Memory B cell (primary cell): ENCODE measurements at places on chromosomes 11 and 22.

- no peak for DNase-seq
Observed at GRCh38 chr11:119019996-119020395, 1.4 kb downstream of the TRAPPC4 start.

DNA sequence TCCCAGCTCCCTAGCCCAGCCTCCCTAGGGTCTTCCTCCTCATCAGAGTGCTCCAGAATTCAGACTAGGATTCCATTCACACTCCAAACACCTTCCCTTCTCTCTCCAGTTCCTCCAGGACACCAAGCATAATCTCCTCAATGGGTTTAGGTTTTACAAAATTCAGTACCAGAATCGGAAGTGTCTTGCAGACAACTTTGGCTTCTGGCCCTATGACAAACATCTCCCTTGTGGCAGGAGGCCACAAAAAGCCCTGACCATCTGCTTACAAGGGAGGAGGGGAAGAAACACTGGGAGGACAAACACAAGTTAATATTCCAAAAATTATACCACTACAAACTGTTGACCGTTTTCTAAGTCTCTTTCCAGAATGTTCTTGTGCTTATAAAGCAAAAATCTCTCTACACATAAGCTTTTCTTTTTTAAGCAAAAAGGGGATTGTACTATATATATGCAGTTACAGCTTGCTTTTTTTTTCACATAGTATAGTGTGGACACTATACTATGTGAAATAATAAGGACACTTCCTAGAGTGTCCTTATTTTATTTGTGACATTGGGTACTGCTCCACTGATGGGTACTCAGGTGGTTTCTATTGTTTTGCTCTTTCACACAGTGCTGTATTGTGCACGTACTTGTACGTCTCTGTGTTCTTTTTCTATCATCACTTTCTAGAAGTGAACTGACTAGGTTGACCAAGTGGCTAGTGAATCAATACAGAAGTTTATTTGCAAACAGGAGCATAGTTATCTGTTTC is 78.7 kb downstream of the BDNF start:
- DNase-seq = no peak

DNA sequence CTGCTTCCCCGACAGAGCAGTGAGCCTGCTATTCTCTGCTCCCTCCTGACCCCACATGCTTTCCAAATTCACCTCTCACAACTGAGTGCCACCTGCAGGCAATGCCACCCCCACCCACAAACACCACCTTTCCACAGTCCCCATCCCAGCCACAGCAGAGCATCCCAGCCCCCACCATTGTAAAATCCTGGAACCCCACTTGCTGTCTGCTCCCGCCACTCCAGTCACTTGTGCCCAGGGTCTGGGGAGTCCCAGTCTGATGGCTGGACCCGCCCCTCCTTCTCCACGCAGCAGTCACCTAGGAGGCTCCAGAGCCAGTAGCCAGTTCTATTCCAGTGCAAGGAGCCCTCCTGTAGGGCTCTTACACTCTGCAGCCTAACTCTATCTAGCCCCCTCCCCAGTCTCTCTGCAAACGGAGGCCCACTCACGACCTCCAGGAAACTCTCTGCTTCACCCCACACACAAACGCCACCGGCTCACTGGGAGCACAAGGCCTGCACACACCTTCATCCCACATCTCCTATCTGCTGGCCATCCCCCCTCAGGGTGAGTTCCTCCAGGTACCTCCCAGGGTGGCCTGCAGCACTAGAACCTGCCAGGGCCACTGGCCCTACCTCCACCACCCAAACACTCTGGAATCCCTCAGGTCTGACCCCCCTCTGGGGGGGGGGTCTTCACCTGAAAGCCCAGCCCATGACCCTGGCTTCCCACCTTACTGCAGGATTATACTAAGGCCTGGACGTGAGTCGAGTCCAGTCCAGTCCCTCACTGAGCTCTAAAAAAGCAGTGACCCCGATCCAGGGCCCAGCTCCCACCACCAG is 1.4 kb downstream of the GNB1L start:
- DNase-seq = peak; percentile 8

DNA sequence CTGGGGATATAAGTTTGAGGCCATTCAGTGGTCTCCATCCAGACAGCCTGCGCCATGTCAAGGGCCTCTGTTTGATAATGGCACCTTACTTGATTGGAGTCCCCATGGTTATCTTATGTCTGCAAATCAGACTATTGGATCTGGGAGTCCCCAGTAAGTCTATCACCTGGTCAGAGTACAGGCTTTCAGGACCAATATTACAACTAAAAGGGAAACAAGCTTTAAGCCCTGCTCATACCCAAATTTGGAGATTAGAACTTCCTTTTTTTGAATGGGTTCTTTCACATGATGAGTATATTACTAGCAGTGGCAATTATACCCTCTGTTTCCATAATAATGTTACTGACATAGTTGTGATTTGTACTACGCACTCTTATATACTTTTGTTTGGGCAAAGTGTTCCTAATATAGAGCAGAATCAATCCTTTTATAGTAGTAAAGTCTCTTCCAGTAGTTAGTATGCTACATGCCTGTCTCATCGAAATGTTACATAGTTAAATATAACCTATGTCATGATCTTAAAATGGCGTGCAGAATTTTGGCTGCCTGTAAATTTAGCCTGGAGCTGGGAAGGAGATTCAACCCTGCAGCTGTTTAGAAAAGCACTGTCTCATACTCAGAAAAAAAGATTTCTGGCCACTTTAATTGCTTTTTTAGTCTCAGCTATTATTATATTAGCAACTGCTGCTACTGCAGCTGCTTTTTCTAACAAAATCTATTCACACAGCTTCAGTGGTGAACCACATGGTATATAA is 4.9 kb downstream of the MS4A15 start:
- DNase-seq = no peak

GRCh38 chr11:17519061-17519885 is 24.9 kb downstream of the USH1C start:
- DNase-seq = no peak

- DNase-seq = no peak
Observed at GRCh38 chr22:45262931-45263462, 21.8 kb upstream of the UPK3A start.

GRCh38 chr11:45925550-45925949 is 3.1 kb downstream of the LARGE2 start:
- DNase-seq = no peak

DNA sequence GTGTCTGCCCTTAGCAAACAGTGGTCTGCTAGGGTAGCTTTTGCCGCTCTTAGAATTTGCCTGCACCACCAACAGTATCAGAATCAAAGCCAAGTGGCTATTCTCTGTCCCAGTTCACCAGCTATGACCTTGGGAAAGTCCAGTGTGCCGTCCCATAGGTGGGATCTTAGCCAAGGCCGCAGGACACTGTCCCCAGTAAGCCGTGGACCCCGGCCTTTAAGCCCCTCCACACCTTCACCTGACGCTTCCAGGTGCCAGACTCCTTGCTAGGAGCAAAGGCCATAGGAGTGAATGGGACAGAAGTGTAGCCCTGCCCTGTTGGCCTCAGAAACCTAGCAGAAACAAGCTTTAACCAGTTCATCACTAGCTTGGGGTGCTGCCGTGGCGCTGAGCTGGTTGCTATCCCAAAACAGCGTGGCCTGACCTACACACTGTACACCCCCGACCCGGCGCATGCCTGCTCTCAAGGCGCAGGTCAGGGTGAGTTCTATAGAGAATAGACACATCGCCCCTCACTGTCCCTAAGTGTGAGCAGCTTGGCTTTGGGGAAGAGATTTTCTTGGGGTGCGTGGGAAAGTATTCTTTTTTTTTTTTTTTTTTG is 4.5 kb downstream of the FADD start:
- no peak for DNase-seq

DNA sequence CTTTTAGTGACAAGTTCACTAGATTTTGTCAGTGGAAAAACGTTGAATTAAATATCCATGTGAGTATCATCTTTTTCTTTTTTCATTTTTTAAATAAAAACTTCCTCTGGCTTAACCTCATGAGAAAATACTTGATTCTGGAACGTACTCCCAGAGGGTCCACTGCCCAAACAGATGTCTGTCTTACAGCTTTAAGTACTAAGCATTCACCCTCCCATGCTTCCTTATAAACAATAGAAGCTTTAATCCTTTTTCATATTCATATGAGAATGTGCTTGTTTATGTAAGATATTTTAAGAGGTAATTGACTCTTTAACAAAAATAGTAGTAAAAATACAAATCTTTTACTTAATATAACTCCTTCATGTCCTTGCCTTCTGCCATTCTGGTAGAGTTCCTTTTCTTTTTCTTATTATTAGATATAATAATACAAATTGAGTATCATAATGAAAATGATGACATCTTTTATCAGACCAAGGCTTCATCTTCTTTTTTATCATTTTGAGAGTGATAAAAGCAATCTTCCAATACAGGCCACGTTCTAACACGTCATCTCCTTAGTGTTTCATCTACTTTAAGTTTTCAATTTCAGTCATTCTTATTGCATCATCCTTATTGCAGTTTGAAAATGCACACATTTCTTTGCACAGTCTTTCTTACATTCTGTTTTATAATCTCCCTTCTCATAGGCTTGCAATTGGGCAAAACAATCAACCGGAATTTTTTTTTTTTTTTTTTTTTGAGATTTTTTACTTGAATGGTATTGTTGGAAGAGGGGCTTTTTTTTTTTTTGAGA is 69.5 kb upstream of the MYO18B start:
- no peak for DNase-seq

DNA sequence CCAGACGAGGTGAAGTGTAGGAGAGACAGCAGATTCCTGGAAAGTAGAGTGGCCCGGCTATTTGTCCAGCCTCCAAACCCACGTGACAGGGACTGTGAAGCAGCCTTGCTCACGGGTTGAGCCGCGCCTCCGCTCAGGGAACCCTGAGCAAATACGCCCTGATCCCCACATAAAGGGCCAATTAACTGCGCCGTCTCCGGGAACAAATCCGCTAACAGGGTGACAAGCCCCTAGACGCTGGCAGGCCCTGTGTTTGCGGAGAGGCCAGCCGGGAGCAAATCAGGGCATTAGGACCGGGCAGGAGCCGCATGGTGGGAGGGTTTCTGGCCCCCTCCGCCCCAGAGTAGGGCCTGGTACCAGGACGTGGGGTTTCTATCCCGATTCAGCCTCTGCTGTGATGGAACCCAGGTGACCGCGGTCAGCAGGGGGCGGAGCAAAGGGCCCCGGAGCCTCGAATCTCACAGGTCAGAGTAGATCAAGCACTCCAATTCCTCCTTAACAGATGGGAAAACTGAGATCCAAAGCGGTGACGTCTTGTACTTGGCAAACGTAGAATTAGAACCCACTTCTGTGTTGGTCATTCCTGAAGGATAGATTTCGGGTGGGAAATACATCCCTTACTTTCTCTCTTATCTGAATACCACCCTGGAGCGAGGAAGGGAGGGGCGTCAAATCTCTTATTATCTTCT is 2.0 kb upstream of the ROBO3 start:
- DNase-seq = no peak

DNA sequence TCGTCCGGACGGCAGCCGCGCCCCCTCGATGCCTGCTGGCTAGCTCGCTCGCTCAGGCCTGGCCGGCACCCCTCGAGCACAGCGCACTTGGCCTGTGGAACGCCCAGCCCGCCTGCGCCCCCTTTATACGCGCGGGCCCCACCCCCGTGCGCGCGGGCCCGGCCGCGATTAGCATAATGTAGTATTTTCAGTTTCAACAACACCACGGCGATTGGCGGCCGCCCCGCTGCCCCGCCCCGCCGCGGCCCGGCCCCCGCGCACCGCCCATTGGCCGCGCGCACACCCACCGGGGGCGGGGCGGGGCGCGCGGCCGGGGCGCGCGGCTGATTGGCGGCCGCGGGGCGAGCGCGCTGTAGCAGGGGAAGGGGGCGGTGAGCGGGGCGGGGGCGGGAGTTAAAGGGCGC is at the start of gene CDKN1C:
Gene CDKN1C (minus strand): TSS at position 98 of the 404 bp plus-strand sequence. CDS start 319 bp downstream, outside the sequence.
- DNase-seq = peak; percentile 71

- DNase-seq = no peak
Observed at GRCh38 chr22:23100124-23100801, 29.9 kb downstream of the GNAZ start.

- DNase-seq = no peak
Observed at GRCh38 chr11:130213979-130214281, 54.3 kb downstream of the ST14 start.

GRCh38 chr11:14369598-14369997 is 10.6 kb upstream of the RRAS2 start:
- no peak for DNase-seq

GRCh38 chr11:134988495-134988894 is 576.5 kb upstream of the B3GAT1 start:
- DNase-seq = no peak

DNA sequence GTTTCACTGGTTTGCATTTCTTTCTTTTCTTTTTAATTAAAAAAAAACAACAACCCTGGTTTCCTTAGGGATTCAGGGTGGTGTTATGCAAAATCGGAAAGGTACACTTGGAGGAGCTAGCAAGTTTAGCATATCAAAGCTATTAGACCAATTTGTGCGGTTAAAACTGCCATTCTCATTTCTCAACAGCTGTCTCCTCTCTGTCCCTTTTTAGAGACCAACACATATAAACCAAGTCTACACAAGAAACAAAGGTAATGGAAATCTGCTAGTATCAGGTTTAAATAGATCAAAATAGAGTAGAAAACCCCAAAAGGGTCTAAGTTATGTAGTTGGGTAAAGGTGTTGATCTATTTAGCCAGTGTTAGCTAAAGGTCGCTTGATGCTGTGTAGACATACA is 1.7 kb upstream of the SESN3 start:
- DNase-seq = no peak

GRCh38 chr11:35681163-35681767 is 18.7 kb downstream of the TRIM44 start:
- DNase-seq = no peak

DNA sequence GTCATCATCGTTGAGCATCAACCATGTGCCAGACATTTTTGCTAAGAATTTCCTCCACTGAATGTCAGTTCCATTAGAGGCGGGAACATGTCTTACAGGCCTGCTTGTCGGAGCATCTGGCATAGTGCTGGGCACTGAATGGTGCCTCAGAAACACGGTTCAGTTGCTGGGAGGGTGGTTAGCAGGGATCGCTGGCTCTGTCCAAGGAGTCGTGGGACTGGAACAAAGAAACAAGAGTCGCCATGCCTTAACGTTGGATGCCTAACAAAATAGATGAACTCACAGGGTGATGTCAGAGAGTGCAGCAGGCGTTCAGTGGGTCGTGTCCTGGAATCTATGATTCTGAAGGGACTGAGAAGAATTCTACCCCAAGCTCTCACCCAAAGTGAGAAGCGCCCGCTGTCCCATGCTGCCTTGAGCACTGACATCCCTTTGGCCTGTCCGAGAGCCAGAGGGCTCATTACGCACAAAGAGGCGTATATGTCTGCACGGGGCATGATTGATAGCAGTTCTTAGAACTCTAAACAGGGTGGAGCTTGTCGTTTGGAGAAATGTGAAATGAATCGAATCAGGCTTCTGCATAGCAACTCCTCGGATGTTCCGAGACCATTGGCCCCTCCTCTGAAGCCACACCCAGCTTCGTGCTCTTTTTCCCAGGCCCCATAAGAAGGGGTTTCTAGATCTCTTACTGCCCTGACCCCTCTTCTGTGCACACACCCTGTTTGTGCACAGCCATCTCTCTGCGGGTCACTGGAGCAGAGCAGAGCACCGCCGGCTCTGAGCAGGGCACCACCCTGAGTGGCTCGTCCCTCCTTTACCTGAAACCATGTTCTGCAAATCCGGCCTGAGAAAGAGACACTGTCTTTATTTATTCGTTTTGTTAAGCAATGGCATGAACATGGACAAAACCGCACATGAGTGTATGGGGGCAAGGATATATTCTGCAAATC is 113.1 kb upstream of the B3GAT1 start:
- no peak for DNase-seq

- DNase-seq = no peak
Observed at GRCh38 chr11:1125803-1126202, 31.9 kb upstream of the MUC5AC start.
